T-helper 17 cell (primary cell): ENCODE measurements at places on chromosomes 5 and 9.

DNA sequence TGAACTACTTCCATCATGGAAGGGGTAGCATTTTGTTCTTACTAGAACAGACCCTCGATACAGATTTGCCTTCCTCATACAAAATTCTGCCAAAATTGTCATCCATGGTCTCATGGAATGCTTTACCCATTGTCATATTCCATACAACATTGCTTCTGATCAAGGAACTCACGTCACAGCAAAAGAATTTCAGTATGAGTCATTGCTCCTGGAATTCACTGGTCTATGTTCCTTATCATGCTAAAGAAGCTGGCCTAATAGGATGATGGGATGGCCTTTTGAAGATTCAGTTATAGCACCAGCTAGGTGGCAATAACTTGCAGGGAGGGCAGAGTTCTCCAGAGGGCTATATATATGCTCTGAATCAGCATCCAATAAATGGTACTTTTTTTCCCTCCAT is 18.2 kb upstream of the FNIP1 start:
- DNase-seq = no peak

DNA sequence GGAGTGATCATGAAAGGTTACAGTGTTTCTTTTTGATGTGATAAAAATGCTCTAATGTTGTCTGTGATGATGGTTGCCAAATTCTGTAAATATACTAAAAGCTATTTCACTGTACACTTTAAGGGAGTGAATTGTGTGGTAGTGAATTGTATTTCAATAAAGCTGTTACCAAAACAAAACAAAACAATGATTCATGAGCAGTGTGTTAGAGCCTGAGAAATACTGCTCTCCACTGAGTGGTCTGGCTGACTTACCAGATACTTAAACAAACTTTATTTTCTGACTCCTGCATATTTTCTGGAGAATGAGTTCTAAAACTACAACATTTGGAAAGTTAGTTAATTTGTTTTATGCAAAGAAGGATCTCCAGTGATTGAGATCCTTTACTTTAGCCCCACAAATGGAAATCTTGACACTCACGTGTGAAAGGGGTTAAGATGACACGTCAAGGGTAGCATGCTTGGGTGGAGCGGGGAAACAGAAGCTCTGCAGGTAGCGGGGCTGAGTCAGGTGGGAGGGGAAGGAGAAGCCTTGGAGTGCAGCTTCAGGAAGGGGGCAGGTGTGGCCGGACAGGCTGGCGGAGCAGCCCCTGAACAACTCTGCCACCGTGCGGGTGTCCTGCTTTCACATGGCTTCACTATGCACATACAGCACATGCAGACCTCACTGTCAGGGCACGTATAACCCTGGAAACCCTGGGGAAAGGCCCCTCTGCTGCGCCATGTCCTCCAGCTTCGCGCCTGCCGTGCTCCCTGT is 256.7 kb downstream of the IRX1 start:
- no peak for DNase-seq

DNA sequence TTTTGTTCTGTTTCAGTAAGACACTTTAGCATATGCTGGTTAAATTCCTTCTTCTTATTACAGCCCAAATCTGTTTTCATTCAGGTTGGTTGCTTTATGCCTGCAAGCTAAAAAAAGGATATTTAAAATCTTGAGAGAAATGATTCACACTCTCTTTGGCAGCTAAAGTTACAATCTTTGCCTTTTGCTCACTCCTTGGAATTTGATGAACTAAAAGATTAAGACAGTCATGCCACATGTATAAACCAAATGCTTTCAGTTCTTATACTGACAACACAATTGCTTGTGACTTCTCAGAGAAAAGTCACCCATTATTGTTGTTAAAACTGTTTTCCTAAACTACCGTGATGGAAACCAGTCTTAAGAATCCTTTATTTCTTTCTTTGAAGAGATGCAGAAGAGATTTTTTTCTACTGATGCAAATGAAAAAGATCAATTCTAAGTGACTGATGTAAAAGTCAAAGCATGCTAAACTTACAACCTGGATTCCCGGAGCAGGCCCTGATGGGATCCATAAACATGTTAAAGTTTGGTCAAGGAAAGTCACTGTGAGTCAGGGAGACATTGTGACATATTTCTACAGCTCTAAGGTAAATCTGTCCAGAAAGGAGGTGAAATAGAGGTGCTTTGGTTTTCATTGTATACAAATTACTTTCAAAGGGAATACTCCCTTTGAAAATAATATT is 144.2 kb upstream of the CDH10 start:
- DNase-seq = no peak

GRCh38 chr9:36322462-36322861 is 64.2 kb upstream of the GNE start:
- no peak for DNase-seq

DNA sequence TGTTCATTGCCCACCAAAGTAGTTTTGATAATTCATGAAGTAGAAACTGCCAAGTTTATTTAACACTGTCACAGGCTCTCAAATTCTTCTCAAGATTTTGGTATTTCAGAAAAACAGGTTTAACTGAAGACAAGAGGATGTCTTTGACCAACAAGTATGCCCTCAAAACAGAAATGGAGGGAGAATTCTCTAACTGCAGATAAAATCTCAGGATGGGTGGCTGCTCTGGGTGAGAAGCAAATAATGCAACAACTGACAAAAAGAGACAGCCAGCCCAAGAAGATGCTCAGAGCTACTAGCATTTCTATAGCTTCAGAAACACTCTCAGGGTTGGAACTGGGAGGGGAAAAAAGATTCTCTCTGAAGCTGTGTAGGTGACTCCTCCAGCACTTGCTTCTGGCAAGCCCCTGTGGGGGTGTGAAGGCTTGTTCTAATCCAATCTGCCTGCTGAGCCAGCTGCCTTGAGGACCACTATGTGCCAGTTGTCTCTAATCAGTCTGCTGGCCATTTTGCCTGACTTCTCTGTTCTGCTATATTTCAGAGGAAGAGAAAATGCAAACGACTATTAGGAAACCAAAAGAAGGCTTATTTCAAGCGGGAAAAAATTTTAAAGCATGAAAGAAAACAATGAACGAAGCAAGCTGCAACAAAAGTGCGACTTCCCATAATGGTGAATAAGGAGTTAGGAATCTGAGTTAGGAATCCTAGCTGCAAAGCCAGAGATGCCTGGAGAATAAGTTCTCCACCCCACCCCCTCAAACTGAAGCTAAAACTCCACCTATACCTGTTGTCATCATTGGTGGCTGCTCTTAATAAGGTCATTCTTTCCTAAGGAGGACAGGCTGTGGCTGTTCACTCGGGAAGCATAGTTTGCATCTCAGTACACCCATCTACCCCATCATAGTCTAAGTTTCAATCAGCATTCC is 147.5 kb downstream of the GNAQ start:
- DNase-seq = no peak

GRCh38 chr5:458547-459353 is 15.8 kb downstream of the EXOC3 start:
- DNase-seq = no peak

- no peak for DNase-seq
Observed at GRCh38 chr5:106574820-106575219, 1095.9 kb downstream of the EFNA5 start.

- no peak for DNase-seq
Observed at GRCh38 chr5:10030219-10030831, 219.4 kb downstream of the ATPSCKMT start.

DNA sequence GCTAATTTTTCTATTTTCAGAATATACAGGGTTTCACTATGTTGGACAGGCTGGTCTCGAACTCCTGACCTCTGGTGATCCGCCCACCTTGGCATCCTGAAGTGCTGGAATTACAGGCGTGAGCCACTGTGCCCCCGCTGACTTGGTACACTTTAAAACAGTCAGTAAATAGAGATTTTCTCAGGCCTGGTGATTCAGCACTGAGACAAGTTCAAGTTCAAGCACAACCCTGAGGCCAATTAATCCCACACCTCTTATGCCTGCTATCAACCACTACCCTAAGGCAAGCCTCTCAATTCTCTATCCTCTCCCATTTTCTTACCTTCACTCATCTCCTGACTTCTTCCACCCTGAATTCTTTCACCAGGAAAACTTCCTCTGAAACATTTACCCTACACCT is 18.9 kb downstream of the MUSK start:
- no peak for DNase-seq

DNA sequence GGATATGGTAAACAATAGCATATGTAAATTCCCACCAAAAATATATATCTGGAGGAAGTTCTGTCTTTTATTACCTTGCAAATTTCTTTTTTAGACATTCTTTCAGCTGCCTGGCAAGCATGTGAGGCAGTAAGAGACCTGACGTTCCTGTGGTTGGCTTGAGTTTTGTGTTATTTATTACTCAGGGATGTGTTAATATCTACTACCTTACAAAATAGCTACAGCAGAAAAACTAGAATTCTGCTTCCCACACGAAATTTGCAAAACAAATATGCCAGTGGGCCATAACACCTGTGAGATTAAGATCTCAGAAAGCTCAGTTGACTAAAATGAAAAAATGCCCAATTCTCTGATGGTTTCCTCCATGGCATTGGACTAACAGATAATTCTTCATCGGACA is 274.2 kb downstream of the TMEM167A start:
- no peak for DNase-seq

- DNase-seq = no peak
Observed at GRCh38 chr5:8471581-8471980, 602.6 kb downstream of the MTRR start.

GRCh38 chr5:84564321-84565075 is 179.8 kb upstream of the EDIL3 start:
- DNase-seq = no peak

GRCh38 chr5:1760231-1760630 is 39.4 kb downstream of the MRPL36 start:
- DNase-seq = no peak

GRCh38 chr5:62305358-62305714 is 670 bp upstream of the KIF2A start:
- no peak for DNase-seq

DNA sequence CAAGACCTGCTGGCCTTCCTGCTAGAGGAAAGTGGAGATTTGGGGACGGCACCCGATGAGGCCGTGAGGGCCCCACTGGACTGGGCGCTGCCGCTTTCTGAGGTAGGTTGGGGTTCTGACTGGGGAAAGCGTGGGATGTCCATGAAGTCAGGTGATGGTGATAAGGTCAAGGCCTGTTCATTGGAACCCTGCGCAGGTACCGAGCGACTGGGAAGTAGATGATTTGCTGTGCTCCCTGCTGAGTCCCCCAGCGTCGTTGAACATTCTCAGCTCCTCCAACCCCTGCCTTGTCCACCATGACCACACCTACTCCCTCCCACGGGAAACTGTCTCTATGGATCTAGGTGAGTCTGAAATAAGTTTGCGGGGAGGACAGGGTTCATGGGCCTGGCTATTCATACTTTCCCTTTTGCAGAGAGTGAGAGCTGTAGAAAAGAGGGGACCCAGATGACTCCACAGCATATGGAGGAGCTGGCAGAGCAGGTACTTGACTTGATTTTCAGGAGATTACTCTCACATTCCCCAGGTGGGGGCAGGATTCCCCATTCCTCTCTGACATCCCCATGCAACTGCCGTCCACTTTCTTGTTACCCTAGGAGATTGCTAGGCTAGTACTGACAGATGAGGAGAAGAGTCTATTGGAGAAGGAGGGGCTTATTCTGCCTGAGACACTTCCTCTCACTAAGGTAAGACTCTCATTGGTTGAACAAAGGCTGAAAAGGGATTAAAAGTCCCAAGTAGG is 505 bp downstream of the CREB3 start:
- DNase-seq = no peak

DNA sequence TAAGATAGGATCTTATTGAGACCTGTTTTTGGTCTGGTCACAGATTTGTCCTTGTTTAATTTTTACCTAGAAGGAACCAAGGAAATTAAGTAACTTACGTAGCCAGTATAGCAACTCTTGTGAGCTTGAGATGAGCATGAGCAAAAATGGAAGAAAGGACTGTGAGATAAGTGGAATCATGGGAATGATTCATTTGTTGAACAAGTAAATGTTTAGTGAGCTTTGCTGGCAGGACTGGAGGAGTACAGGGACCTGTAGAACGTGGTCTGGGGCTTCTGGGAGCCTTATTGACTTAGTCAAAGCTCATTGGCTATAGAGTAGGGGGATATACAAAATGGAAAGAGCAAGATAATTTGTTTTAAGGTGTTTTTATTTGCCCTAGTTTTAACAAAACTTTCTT is 3.0 kb downstream of the RAD23B start:
- DNase-seq = no peak

GRCh38 chr5:137600721-137601360 is 101.7 kb upstream of the SPOCK1 start:
- no peak for DNase-seq

GRCh38 chr5:134638760-134639201 is 6.2 kb upstream of the SAR1B start:
- DNase-seq = no peak

GRCh38 chr9:127075624-127076372 is 46.6 kb downstream of the ANGPTL2 start:
- no peak for DNase-seq

DNA sequence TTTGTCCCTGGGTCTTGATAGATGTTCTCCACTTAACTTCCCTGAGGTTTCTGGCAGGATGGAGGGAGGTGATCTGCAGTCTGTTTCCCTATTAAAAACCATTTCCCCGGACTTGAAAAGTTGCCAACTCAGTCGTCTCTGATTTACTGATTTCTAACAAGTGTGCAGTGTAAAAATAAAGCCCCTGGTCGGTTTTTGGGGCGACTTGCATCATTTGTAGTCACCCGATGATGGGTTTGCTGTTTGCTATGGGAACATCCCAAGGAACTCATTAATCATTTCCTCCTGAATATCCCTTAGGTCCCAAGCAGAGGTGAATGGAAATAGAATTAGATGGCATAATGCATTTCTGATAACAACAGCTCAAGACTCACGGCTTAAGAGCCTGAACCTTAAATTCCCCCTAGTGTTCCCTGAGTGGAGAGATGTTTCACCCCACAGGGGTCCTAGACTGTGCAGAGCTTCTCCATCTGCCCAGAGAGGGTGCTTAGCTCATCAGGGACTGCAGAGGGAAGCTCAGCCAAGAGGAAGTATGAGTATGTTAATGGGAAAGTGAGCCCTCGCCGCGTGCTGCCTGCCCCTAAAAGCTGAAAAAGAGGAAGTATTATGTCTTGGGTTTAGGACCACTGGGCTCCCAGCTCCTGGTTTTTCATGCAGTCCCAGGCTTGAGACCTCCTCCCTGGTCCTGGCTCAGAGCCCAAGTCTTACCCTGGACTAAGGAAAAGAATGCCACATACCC is 115.1 kb upstream of the DAP start:
- no peak for DNase-seq

- DNase-seq = no peak
Observed at GRCh38 chr9:91071184-91071990, 269.8 kb downstream of the SYK start.

- no peak for DNase-seq
Observed at GRCh38 chr5:149036970-149037369, 25.9 kb downstream of the SH3TC2 start.

- no peak for DNase-seq
Observed at GRCh38 chr9:133830310-133830709, 92.2 kb upstream of the SARDH start.

- no peak for DNase-seq
Observed at GRCh38 chr9:129392093-129392541, 214.1 kb upstream of the IER5L start.

- no peak for DNase-seq
Observed at GRCh38 chr9:99966001-99966400, 59.5 kb downstream of the STX17 start.

GRCh38 chr9:20599195-20599594 is 23.1 kb downstream of the MLLT3 start:
- DNase-seq = no peak
